KBM-7 (cell line): ENCODE measurements at places on chromosomes 5 and 9.

DNA sequence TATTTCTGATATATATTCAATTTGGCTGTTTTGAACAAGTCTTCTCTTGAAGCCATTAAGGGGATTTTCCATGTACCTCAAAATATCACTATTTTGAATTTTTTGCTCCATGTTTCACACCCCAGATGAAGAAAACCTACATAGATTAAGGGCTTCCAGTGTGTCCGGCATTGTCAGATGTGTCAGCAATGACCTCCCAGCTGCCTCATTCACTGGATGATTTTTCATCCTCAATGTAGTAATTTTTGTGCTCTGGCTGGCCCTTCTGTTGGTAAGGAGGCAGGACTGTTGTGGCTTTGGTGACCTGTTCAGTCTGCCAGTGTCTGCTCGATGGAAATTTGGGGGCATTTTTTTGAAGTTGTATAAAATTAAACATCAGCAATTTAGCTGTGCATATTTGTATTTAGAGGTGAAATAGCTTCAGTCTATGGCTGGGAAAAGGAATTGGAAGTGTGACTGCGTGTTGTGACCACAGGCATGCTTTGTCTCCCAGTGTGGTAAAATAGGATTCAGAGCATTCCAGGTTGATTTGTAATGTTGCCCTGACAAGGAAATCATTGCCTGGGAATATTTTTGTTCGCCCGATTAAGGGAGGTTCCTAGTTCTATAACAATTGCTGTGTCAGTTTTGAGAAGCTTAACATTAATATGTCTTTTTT lies 312.4 kb downstream of the ARHGEF28 start:
- DNase-seq, result no peak

DNA sequence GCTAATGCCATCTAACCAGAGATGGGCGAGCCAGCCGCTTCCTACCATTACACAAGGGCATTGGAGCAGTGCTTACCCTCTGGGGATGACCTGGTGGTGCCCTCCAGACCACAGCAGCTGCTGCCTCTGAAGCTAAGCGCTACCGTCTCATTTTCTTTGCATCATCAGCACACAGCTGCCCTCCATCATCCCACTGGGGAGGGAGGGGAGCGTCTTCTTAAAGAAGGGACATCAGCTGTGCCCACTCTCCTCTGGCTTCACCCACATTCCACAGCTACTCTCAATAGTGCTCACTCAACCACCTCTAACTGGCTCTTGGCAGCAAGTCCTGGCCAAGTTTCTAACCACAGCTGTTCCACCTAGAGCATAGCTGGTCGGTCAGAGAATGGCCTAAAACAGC lies 503.4 kb downstream of the NFIB start:
- no peak for DNase-seq

GRCh38 chr5:54994628-54995027 lies 9.2 kb upstream of the ESM1 start:
- DNase-seq, result no peak

DNA sequence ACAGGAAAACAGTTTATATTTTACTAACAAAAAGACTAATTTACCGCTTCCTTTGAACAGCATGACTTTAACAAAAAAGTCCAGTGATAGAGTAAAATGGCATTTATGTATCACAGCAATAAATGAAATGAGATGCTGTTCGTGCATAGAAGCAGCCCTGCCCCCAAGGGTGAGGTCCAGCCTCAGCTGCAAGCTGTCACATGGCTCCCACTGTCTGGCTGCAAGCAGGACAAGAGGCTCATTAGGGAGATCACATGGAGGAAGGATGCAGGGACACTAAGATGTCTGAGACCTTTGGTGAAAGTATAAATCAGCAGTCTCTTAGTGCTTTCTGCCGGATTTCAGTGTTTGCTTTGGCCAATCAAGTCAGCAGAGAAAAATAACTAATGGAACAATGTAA lies 23.0 kb downstream of the GDNF start:
- no peak for DNase-seq

DNA sequence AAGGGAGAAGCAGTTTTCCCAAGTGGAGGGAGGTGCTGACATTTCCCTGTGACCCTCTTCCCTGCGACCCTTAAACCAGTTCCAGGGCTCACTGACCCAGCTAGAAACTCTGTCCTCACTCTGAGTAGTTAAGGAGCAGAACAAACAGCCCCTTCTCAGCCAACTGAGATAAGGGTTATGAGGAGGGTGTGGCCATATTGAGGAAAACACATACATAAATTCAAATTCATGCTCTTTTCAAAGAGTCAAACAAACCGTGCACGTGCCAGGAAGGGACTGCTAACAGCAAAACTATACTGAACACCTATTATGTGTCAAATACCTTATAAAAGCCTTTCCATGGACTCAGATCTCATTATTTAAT lies 4.9 kb upstream of the AKNA start:
- no peak for DNase-seq

DNA sequence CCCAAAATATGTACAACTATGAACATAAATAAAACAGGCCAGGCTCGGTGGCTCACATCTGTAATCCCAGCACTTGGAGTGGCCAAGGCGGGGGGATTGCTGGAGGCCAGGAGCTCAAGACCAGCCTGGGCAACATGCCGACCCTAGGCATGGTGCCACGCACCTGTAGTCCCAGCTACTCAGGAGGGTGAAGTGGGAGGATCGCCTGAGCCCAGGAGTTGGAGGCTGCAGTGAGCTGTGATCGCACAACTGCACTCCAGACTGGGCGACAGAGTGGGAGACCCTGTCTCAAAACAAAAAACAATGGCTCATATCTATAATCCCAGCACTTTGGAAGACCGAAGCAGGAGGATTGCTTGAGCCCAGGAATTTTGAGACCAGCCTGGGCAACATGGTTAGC lies 1.5 kb downstream of the HAUS6 start:
- DNase-seq, result no peak

- DNase-seq, result no peak
These were observed 7.3 kb upstream of the BOD1 start for GRCh38 chr5:173623789-173624188.

DNA sequence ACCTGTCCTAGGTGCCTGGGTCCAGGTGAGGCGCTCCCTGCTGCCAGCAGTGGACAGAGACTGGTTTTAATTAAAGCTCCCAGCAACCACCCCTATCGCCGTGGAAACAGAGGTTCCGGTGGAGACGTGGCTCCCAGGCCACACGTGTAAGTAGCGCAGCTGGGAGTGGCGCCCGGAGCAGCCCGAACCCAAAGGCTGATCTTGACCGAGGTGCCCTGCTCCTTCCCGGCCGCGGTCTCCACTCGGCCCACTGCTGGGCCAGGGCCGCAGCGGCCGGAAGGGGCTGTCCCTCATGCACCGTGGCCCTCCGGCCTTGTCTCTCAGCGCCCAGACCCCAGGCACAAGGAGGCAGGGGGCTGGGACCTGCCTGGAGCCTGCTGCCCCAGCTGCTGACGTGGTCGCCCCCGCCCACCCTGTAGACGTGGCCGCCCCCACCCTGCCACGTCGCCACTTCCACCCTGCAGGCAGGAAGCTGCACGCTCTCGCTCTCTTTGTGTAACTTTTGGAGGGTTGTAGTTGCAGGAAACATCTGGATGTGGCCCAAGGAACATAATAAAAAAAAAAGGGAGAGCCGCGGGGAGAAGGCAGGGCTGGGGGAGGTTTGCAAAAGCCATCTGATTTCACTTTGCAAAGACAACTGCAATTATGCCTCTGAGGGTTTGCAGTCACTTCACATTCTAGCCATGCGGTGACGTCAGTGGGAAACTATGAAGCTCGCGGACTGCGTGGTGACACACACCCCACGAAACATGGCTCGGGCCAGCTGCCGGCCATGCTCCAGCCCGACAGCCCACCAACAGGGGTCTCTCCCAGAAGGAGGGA lies 129.9 kb downstream of the RXRA start:
- DNase-seq, result peak; percentile 93

GRCh38 chr5:63194126-63194525 lies 615.5 kb downstream of the LRRC70 start:
- DNase-seq, result no peak

DNA sequence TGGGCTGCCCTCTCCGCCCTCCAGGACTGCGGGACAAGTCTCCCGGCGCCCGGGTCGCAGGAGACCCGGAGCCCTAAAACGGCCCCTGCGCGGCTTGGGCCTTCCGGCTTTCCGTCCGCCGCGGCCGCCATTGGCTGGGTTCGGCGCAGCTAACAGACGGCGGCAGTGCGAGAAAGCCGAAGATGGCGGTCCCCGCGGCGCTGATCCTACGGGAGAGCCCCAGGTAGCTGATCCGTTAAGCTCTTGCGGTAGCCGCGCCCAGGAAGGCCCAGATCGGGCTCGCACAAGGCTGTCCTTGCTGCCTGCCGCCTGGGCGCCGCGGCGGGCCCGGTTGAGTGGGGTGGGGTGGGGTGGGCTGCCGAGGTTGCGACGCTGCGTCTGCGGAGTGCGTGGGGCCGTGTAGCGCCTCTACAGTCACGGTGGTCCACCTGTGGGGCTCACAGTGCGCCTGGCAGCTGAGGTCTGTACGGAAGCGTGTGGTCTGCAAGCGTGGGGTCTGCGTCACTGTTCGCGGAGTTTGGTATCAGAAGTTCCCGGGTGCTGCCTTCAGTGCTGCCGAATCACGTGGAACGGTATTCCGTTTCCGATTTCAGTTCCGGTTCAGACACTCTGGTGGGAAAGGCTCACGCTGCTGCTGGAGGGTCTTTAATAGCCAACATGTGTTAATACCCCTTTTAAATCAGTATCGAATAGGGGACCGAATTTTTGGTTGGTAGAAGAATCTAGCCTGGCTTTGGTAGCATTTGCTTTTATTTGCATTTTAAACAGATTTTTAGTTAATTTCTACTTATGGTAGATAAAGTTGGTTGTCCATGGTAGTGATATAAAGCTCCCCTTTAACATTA lies at the start of gene COMMD10:
COMMD10 (plus strand) TSS at position 155 of the 845 bp plus-strand sequence.
- DNase-seq, result peak; percentile 78
